ENCODE measurements at places on chromosomes 13 and 19.

DNA sequence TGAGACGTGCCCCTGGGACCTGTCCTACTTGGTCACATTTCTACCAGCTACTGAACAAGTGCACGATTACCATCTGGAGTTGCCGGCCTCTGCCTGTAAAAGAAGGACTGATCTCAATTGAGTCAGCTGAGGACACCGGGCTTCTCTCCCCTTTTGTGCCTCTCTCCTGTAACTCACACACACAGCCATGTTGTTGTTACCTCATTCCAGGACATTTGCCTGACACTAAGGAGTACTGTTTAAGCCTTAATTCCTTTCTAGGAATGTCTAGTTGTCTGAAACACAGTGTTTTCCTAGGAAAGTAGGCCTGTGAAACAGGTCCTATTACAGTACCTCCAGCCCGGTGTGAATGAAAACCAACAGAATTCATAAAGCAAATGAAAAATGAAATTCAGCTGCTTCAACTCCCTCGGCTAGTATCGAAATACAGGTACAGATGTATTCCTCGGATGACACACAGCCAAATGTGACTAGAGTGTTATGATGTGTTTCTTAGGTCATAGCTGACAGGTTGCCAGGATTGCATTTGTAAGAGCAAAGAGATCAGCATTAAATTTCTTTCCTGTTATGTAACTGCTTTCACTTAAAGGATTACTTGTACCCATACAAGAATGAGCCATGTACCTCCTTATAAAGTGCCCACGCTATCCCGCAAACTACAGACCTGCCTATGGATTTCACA is 152.0 kb upstream of the IRS2 start:
- DNase-seq: no peak

DNA sequence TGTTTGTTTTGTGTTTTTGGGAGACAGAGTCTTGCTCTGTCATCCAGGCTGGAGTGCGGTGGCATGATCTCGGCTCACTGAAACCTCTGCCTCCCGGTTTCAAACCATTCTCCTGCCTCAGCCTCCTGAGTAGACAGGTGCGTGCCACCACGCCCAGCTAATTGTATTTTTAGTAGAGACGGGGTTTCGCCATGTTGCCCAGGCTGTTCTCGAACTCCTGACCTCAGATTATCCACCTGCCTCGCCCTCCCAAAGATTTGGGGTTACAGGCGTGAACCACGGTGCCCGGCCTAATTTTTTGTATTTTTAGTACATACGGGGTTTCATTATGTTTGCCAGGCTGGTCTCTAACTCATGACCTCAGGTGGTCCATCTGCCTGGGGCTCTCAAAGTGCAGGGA is 8.3 kb upstream of the ZNF681 start:
- no peak for DNase-seq

- DNase-seq: no peak
Observed at GRCh38 chr13:53336441-53337160, 308.0 kb downstream of the OLFM4 start.

GRCh38 chr19:13819238-13819637 is 24.0 kb downstream of the ZSWIM4 start:
- no peak for DNase-seq

GRCh38 chr13:20146381-20146780 is 14.5 kb downstream of the GJA3 start:
- no peak for DNase-seq

- DNase-seq: no peak
Observed at GRCh38 chr19:39832341-39833083, 1.4 kb downstream of the DYRK1B start.

DNA sequence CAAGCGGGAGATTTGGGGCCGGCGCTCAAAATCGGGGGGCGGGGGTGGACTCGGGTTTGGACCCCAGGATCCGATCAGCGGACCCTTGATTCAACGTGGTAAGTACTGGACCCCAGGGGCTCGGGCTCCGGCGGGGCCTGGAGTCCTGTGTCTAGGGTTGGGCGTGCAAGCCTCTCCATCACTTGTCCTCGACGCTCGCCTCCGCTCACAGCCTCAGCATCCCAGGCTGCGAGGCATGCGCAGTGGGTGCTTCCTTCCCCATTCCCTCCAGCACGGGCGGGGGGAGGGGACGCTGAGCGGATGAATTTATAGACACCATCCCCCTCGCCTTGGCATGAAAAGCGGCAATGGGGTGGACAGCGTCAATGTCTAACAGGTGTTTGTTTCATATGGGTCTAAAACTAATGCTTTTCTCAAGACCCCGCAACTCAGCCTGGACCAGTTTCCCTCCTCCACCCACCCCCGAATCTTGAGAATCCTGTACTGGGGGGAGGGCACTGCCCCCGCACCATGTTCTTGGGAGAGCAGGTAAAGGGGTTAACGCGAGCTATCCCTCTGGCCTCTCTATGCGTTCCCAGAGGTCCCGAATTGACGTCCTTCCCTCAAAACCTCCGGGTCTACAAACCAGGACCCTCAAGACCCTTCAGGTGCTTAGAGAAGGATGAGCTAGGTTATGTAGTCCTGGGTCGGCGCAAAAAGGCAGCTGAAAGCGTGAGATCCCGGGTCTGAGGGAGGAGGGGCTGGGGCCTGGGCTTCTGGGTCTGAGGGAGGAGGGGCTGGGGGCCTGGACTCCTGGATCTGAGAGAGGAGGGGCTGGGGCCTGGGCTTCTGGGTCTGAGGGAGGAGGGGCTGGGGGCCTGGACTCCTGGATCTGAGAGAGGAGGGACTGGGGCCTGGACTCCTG is 579 bp downstream of the CPT1C start:
- DNase-seq: no peak

- DNase-seq: no peak
Observed at GRCh38 chr13:88526853-88527215, 855.7 kb downstream of the SLITRK5 start.

- DNase-seq: no peak
Observed at GRCh38 chr13:81565849-81566248, 1224.9 kb upstream of the SPRY2 start.

DNA sequence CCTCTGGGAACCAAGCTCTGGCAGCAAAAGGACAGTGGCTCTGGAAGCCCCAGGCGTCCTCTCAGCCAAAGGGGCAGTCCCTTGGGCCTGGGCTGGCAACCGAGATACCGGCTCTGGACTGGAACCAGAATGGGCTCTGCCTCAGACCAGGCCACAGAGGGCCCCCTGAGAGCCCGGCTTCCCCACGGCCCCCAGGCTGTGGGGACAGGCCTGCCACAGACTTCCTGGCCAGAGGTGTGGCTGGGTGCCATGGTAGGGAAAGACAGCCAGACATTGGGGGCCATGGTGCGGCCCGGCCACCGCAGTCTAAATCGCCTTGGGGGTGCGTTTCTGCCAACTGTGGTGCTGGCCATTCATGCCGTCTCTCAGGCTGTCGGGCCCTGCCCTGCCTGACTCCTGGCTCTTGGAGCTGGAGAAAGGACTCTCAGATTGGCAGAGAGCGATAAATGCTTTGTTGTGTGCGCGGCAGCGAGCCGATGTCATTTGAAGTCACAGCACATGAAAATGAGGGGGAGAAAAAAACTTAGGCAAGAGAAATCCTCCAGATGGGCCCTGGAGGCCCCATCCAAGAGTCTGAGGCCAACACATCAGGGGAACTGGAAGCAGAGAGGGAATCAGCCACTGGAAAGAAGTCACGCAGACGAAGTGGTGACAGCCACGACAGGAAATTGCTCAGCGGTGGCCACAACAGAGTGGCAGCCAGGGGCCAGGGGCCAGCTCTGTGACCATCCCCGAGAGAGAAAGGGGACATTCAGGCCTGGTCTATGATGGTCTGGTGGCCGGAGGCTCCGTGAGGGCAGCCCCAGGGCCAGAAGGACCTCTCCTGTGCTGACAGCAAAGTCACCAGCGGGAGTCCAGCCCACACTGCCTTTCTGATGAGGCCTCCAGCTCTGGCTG is 26.5 kb downstream of the SH3GL1 start:
- peak; percentile 87 for DNase-seq

DNA sequence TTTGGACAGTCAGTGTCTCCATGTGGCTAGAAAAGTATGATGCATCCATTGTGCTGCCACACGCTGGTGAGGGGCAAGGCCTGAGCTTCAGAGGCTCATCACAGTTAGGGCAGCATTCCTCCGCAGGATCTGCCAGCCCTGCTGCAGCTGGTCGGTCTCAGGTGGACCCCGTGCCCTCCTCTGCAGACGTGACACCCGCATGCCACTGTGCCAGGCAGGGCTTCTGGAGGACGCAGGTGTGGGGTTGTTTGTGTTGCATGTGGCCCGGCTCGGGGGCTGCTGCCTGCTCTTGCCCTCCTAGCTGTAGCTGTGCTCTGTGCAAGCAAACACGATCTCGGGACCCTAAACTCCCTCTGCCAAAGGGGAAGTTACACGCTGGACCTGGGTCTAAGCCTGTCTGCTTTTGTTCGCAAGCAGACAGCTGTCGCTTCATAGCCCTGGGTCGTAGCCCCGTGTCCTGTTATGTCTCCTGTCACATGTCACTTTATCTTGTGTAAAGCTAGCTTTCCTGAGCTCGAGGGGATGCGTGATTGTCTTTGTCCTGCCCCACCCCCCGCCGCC is 45.3 kb downstream of the SLC7A9 start:
- no peak for DNase-seq

DNA sequence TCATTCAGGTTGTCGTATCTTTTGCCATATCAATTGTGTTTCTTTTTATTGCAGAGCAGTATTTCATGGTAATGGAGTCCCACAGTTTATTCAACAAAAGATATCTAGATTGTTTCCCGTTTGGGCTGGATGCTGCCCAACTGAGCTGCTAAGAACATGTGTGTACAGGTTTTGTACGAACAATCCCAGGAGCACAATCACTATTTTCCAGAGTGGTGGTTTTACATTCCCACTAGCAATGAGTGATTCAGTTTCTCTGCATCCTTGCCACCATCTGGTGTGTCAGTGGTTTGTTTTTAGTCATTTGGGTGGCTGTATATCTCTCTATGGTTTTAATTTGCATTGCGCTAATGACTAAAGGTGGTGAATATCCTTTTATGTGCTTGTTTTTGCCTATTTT is 52.7 kb upstream of the ZDHHC20 start:
- no peak for DNase-seq

- DNase-seq: no peak
Observed at GRCh38 chr19:39941151-39941550, 6.7 kb upstream of the FCGBP start.

- DNase-seq: no peak
Observed at GRCh38 chr19:5066768-5067167, 97.9 kb downstream of the KDM4B start.

GRCh38 chr13:65638572-65639168 is 1591.5 kb downstream of the PCDH9 start:
- no peak for DNase-seq

DNA sequence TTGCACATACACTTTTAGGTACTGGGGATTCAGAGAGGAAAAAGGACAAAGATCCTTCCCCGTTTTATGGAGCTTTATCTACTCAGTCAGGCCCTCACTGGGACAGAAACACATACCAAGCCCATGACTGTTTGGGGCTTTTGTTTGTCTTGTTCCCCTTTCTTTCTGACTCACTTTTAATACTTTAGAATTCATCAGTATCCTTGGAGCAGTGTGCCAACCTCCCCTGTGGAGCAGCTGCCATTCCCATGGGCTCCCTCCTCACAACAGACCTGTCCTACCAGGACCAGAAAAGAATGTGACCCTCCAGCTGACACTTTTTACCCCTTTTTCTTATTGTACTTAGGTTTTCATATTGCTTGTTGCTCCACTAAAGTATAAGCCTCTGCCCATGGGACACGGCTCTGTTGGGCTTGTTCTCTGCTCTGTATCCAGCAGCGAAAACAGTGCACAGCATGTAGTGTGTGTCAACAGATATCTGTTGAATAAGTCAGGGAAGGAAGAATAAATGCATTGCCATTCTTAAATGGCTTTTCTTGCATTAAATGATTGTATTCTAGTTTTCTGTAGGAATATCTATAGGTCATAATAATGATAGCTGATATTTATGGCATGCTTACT is 431.1 kb downstream of the EFNB2 start:
- DNase-seq: no peak

GRCh38 chr13:46666727-46667456 is 113.9 kb downstream of the LRCH1 start:
- DNase-seq: no peak

DNA sequence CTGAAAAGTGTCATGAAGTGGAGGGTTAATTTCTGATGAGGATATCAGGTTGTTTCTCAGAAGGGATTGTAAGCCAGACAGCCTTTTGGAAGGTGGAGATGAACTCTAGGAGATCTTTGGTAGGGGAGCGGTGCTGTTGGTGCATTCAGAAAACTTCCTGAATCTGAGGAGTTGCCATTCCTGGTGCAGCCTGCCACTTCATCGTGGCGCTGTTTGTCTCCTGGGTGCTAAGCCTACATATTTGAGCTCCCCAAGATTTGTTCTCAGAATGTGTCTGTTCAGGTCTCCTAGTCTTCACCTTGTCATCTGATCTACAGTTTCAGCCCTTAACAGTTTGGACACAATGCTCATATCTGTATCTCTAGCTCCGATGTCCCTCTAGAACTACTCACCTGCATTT is 285.6 kb downstream of the MTUS2 start:
- no peak for DNase-seq

DNA sequence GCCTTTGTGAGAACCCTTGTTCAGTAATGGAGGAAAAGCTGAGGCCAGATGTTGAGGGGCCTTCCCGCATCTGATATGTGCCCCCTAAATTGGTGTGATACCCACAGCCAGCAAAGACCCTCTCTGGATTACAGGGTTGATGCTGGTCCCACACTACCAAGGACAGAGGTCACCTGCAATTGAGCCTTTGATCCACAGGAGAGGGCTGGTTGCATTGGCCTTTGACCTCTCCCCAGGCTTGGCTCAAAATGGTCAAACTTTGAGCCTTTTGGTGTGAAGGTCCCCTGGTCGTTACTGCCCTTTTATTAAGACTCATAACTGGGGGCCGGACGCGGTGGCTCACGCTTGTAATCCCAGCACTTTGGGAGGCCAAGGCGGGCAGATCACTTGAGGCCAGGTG is 8.4 kb upstream of the MRPL4 start:
- no peak for DNase-seq

GRCh38 chr13:30332456-30333143 is 25.2 kb upstream of the KATNAL1 start:
- no peak for DNase-seq

GRCh38 chr19:5218255-5218855 is 122.3 kb downstream of the PTPRS start:
- no peak for DNase-seq

DNA sequence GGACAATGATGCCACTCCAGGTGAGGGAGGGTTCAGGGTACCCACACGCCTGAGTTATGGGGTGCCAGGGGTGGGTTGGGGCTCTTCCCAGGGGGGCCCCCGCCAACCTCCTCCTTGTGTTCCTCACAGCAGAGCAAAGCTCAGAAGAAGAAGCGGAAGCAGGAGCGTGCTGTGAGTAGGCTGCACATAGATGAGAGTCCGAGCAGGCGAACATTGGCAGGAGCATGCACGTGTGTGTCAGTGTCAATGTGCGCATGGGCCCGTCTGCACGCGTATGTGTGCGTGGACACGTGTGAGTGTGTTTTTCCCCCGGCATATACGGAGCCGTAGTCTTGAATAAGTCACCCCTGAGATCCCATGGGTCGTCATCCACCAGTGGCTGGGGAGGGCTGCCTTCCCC is 12.4 kb upstream of the USE1 start:
- no peak for DNase-seq

GRCh38 chr19:46191972-46192371 is 37.6 kb upstream of the IGFL1 start:
- no peak for DNase-seq
